ENCODE measurements at places on chromosomes 1 and 21. TPM values are rescaled to one million over a fixed set of nuclear protein-coding genes. Genes with fewer than 3 reads are reported as not detected.

Gene SPRR2E
- not detected for total RNA-seq

Gene RGS13
- total RNA-seq: not detected

Gene ZNF648
- not detected for total RNA-seq

Gene CA6
- not detected for total RNA-seq

Gene GPR3
- total RNA-seq: 2.1 TPM

Gene ALX3
- total RNA-seq: not detected

Gene TPM3
- 1,041 TPM for total RNA-seq

Gene CAPN2
- total RNA-seq: 304 TPM

Gene ITPKB
- total RNA-seq: 19.1 TPM

Gene BACE2
- 238 TPM for total RNA-seq

Gene GSTM5
- total RNA-seq: not detected

Gene C1orf226
- 4.5 TPM for total RNA-seq

Gene MATN1
- not detected for total RNA-seq

Gene C1QTNF12
- total RNA-seq: 0.25 TPM

Gene NHLH1
- 0.13 TPM for total RNA-seq

Gene PLCH2
- not detected for total RNA-seq

Gene FMO1
- total RNA-seq: not detected

Gene TFF2
- total RNA-seq: not detected

Gene LCE1D
- total RNA-seq: not detected

Gene BRINP2
- total RNA-seq: not detected

Measured in mammary microvascular endothelial cell (primary cell).